ENCODE measurements at places on chromosomes 5 and 9.

GRCh38 chr5:55222985-55223811 lies 3.9 kb downstream of the MCIDAS start:
- no peak for DNase-seq

DNA sequence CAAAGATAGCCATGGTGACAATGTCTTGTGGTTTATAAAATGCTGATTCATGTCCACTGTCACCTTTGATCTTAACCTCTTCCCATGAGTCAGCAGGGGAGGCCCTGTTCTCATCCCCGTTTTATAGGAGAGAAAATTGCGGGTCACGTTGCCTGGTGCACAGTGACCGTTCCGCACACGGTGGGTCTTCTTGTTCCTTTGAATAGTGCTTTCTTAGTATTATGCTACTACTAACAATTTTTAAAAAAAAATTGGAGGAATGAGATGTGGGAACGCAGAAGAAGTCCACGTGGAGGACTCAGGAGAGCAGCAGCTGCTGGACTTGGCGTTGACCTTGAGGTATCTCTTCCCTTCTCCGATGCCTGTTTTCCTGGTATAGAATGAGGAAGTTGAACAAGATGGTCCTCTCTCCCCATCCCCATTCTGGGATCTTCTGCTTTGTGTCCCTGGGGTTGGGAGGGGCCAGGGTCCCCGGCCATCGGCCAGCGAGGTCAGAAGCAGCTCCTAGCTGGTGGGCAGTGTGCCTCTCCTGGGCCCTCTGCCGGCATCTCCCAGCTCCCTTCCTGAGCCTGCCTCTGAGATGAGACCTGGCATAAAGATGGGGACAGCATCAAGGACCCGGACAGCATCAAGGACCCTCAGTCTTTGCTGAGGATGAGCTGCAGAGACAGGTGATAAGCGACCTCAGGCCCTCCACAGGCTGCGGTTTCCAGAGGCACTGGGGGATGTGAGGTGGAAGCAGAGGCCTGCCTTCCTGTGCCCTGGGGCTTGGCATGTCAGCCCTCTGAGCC lies 143.9 kb downstream of the C9orf50 start:
- no peak for DNase-seq

GRCh38 chr9:91491624-91492023 lies 68.0 kb upstream of the NFIL3 start:
- DNase-seq = no peak

- DNase-seq = no peak
Measured at GRCh38 chr5:54440456-54440893, 15.0 kb upstream of the HSPB3 start.

DNA sequence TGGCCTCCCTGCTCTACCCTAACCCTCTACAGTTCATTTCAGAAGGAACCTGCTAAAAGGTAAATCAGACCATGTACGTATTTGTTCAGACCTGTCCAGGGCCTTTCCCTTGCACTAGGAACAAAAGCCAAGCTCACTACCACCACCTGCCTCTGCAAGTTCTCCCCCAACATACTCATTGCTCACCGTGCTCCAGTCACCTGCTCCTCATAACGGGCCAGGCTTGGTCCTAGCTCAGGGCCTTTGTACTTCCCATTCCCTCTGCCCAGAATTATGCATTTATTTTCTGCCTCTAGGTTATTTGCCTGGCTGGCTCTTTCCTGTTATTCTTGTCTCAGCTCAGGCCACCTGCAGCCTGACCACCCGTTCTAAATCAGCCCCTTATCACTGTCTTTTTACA lies 4.8 kb upstream of the FGF1 start:
- no peak for DNase-seq

DNA sequence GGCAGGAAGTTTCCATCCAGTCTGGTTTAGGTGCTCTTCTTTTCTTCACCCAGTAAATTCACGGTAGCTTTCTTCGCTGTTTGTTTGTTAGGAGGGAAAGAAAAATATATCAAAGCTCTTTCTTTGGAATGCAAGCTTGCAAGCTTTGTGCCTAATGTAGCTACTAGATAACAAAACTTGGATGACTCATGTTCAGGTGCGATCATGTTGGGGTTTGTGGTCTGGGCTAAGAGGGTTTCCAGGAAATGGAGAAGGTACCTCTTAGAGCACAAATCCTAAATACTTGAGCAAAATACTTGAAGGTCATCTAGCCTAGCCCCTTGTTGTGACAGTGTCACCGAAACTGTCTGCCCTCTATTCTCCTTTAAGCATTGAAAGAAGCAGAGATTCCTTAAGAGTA lies 17.7 kb downstream of the SRP19 start:
- no peak for DNase-seq

- no peak for DNase-seq
Measured at GRCh38 chr9:36980148-36980974, 53.7 kb downstream of the PAX5 start.

- DNase-seq = no peak
Measured at GRCh38 chr5:20833081-20833627, 845.2 kb upstream of the CDH18 start.

DNA sequence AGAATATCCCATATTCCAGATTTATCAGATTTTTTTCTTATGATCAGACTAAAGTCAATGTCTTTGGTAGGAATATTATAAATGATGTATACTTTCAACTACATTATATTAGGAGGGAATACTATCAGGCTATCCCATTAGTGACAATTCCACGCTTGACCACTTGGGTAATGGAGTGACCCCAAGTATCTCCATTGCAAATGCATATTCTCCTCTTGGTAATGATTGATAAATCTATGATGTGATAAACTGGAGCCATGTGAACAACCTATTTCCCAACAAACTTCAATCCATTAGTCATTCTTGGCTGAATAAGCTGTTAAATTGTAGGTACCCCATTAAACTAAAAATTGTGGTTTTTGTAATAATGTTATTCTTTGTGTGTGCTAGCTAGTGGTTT lies 12.2 kb upstream of the MPDZ start:
- DNase-seq = no peak
